IPS DF 6.9 (cell line): ENCODE measurements at places on chromosomes 16 and 17.

DNA sequence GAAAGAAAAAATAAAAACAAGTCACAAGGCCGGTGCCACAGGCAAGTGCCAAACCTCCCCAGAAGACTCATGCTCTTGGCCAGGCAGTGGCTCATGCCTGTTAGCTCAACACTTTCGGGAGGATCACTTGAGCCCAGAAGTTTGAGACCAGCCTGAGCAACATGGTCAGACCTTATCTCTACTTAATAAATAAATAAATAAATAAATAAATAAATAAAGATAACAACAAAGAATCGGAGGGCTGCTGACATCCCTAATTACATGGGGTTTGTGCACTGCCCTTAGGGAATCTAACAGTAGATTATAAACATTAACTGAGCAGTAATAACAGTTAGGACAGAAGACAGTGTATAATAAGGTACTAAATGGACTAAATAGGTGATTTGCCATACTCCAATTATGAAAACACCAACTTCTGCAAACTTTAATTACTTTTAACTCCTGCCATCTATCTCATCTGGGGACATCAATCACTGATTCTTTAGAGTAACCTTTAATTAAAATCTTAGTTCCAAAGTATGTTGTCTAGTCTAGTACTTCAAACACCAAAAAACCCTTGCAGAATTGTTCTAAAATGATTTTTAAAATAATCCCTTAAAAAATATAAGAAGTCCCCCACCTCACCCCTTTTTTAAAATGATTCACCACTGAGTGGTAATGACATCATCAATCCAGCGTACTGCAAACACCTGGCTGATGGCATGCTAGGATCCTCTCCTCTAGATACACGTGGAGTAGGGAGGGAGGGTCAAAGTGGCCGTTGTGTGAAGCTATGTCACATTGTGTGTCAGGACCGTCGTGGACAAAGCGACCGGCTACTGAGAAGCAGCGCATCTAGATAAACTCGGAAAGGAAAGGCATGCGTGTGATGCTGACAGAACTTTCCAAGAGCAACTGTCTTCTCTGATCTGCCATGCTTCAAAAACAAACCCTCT, 28.5 kb downstream of the CYTH1 start:
- no peak for DNase-seq

DNA sequence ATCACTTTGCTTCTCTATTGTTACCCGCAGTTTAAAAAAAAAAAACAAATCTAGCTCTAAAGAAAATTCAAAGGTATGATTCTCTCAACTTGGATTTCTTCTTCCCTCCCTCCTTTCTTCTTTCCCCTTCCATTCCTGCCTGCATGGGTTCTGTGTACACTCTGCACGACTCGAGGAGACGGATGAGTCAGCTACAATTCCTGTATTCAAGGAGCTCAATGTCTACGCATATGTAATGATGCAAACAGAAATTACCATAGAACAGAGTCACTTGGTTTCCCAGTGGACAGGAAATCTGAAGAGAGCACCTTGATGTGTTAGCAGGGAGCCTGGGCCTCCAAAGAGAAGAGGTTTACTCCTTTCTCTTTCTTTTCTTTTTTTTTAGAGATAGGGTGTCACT, 92.3 kb downstream of the VPS53 start:
- DNase-seq, result no peak

- DNase-seq, result no peak
These were observed 702 bp upstream of the ALDH3A1 start for GRCh38 chr17:19748807-19749193.

GRCh38 chr16:30131869-30132475, 9.0 kb upstream of the MAPK3 start:
- DNase-seq, result no peak

GRCh38 chr16:18958621-18959029, 25.1 kb upstream of the TMC7 start:
- no peak for DNase-seq

- no peak for DNase-seq
These were observed 79.9 kb downstream of the ZNF18 start for GRCh38 chr17:11917415-11917814.

- DNase-seq, result no peak
These were observed 35.7 kb downstream of the IKZF3 start for GRCh38 chr17:39828443-39828842.

DNA sequence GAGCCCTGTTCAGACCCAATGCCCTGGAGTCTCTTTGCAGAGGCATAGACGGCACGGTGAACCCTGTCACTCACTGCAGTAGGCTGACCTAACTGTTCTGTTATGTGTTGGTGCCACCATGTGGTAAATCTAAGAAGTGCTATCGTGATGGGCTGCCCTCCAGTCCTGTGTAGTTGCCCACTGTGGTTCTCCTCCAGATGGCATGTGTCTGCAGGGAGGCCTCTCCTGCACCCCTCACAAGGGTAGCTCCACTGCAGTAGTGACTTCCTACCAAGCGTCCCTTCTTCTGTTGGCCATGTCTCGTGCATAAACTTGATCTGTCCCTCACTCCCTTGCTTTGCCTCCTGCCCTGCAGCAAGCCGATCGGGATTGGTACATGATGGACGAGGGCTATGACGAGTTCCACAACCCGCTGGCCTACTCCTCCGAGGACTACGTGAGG, 5.8 kb downstream of the DHX38 start:
- peak; percentile 18 for DNase-seq

DNA sequence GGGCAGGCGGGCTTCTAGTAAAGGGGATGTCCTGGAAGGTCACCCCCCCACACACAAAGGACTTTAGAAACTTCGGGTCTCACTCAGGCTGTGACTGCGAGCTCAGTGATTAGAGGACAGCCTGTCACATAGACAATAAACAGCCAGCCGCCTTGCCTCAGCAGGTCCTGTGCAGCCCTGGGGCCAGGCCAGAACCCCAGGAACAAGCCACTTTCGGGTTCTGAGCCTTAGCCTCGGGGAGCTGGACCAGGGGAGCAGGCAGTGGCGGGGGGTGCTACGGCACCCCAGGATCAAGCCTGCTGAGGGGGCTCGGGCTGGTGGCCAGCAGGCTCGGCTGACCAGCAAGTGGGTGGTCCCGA, 1.1 kb downstream of the GAS7 start:
- DNase-seq, result no peak

GRCh38 chr17:44565866-44566443, 8.7 kb downstream of the FZD2 start:
- DNase-seq, result no peak

- DNase-seq, result no peak
These were observed 7.3 kb downstream of the BAHCC1 start for GRCh38 chr17:81402530-81402941.

- no peak for DNase-seq
These were observed 48.6 kb downstream of the TNFRSF13B start for GRCh38 chr17:16923097-16923903.

DNA sequence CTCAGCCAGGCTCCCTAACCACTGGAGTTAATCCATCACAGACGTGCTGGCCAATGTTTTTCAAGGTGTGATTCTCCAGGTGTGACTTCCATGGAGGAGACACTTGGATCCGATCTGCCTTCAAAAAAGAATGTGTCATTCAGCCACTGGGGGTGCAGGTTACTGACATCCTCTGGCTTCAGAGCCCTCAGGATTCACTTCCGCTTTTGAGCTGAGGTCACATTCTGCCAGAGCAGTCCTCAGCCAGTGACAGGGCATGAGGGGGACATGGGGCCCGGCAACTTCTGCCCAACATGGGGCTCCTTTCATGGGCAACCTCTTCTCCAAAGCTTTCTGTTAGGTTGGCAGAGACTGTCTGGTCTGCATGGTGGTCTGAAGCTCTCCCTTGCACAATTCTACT, 81.4 kb downstream of the GRIN2A start:
- DNase-seq, result no peak

GRCh38 chr16:85393674-85394451, 219.3 kb upstream of the GSE1 start:
- no peak for DNase-seq

DNA sequence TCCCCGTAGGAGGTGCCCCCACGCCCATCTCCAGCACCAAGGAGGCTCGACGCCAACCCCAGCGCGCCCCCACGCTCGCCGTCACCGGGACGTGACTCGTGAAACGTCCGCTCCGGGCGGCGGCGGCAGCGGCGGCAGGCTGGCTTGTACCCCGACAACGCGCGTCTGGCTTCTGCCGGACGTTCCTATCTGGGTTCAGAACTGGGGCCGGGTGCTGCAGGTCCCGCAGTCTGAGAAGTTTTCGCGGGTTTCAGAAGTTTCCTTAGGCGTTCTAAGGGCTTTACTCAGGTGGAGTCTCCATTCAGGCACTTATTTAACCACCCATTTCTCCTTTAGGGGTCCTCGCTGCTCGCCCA, 672 bp upstream of the ALKBH5 start:
- DNase-seq, result no peak

- DNase-seq, result no peak
These were observed 39.4 kb downstream of the CAPNS2 start for GRCh38 chr16:55605754-55606336.

- DNase-seq, result no peak
These were observed 27.5 kb upstream of the NPTX1 start for GRCh38 chr17:80503921-80504320.

- no peak for DNase-seq
These were observed 12.3 kb downstream of the KCNG4 start for GRCh38 chr16:84227548-84227947.

DNA sequence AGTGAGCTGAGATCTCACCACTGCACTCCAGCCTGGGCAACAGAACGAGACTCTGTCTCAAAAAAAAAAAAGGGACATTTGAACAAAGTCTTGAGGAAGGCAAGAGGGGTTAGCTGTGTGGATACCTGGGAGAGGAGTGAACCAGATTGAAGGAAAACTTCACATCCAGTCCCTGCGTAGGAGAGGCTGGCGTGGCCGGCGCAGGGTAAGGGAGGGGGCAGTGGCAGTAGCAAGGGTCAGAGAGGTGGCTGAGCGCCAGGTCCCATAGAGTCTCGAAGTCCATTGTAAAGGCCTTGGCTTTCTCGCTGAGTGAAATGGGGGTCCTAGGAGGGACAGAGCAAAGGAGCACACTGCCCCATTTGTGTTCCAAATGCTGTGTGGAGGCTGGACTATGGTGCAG, 171.8 kb upstream of the WSCD1 start:
- DNase-seq, result no peak
